Naive thymus-derived CD8-positive, alpha-beta T cell (primary cell): ENCODE measurements at places on chromosomes 16 and 17. TPM values are rescaled to one million over a fixed set of nuclear protein-coding genes. Genes with fewer than 3 reads are reported as not detected.

The ATF7IP2 gene
- polyA plus RNA-seq: 121 TPM

The TUBB3 gene
- polyA plus RNA-seq: not detected

The BOLA2 gene
- 33.3 TPM for polyA plus RNA-seq

The SLC6A2 gene
- polyA plus RNA-seq: not detected

The CDH3 gene
- polyA plus RNA-seq: not detected

The KCNJ18 gene
- polyA plus RNA-seq: not detected

The PITPNM3 gene
- not detected for polyA plus RNA-seq

The CEP112 gene
- not detected for polyA plus RNA-seq
